GM18507 (cell line): ENCODE measurements at places on chromosomes 5 and 9.

GRCh38 chr5:153358315-153358976 is 132.0 kb upstream of the GRIA1 start:
- DNase-seq = peak; percentile 7

GRCh38 chr5:59069438-59070079 is 486.7 kb downstream of the RAB3C start:
- no peak for DNase-seq

DNA sequence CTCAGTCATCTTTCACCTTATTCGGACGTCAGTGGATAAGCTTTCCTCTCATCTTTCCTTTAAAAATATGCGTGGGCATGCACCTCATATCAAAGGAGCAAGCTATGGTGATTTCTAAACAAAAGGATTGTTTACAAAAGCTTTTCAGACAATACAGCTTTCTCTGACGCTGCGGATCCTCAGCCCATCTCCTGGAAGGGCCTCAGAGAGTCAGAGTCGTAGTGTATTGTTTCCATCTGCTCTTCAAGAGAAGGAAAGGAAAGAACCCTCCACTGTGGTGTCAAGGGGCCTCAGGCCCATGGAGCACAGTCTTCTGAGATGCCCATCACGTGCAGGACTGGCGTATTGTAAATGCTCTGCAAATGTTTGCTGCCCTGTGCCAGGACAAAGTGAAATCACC is 163.4 kb upstream of the MAP1B start:
- no peak for DNase-seq

GRCh38 chr9:89358376-89358916 is 40.1 kb downstream of the SECISBP2 start:
- no peak for DNase-seq
